T1000 (cell line): ENCODE measurements at places on chromosomes 11 and 22.

- DNase-seq: no peak
These were observed 105.9 kb downstream of the ARFGAP2 start for GRCh38 chr11:47070769-47071168.

DNA sequence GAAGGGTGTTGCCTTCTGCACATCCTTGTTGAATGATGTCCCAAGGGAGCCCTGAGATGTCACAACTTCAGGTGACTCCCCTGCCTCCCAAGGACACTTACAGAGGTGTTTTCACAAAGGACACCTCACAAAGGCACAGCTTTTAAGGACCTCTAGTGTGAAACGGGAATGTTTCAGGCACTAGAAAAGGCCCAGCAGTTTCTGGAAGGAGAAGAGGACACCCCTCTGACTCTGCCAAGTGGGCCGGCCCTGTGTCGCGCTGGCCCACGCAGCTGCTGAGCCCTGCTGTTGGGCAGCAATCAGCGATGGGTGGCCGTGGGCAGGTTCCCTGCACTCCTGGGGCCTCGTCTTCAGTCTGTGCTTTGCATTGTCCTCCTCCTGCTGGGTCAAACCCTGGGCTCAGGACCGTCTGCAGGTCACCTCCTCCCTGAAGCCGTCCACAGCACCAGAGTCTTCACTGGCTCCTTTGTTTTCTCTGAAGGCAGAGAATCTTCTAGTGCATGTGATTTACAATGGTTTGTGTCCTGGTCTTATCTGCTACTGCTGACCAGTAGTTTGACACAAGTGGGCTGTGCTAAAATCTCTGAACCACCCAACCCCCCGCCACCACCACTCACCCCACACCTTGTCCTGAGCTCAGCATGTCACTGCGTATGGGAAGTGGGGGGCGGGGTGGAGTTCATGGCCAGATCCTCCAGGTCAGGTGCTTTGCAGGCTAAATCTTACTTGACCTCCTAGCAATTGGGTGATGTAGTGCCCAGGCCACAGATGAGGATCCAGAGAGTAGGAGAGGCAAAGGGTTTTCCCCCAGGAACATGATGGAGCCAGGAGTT, 3.2 kb downstream of the LINC01488 start:
- no peak for DNase-seq

DNA sequence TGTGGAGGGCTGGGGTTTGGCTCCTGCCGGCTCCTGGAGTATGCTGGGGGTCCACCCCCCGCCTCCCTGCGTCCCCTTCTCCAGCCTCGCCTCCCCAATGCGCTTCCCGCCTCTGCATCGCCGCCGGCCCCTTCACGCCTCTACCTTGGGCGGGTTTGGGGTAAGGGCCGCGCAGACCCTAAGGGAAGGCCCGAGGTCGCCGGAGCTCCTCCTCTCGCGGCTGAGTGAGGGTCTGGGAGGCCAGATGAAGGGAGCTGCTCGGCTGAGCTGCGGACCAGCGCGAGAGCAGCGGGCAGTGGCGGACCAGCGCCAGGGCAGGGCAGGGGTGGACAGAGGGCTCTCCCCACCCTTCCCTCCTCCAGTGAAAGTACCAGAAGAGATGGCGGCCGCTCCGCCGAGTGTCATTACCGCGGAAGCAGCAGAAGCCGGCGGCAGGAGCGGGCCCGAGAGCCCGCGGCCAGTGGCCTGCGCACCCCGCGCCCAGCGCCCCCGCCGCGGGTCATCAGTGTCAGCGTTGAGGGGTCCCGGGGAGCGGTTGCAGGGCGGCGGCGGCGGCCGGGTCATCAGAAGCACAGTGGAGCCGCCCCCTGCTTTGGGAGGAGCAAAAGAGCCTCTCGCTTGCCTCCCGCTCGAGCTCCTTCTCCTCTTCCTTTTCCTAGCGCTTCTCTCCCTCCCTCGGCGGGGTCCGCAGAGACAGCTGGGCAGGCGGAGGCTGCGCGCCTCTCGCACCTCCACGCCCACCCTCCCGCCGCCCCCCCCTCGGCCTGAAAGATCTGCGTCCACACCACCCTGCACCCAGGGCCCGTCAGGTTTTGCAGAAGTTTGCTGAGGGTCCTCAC, 255.6 kb upstream of the CADM1 start:
- no peak for DNase-seq

DNA sequence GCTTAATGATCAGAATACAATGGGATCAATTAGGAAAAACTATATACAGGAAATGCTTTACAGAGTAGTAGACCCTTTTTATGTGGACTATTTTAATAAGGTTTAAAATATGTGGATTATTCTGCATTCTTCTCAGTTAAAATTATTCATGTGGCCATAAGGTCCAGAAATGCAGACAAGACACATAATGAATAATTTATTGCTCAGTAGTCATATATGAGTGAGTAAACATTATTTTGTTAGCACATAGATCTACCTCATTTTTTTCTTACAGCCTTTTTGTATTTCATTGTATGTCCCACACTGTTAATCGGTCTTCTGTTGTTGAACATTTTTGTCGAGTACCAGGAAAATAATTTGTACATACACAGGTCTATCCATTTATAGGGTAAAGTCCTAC, 20.8 kb downstream of the MED17 start:
- DNase-seq: no peak

- DNase-seq: no peak
These were observed 10.1 kb downstream of the PRR14L start for GRCh38 chr22:31739795-31740201.

- no peak for DNase-seq
These were observed 138.5 kb downstream of the SWAP70 start for GRCh38 chr11:9802291-9802861.

GRCh38 chr11:17575431-17576425, 28.7 kb downstream of the OTOG start:
- no peak for DNase-seq
